ENCODE measurements at places on chromosomes 6 and 20.

DNA sequence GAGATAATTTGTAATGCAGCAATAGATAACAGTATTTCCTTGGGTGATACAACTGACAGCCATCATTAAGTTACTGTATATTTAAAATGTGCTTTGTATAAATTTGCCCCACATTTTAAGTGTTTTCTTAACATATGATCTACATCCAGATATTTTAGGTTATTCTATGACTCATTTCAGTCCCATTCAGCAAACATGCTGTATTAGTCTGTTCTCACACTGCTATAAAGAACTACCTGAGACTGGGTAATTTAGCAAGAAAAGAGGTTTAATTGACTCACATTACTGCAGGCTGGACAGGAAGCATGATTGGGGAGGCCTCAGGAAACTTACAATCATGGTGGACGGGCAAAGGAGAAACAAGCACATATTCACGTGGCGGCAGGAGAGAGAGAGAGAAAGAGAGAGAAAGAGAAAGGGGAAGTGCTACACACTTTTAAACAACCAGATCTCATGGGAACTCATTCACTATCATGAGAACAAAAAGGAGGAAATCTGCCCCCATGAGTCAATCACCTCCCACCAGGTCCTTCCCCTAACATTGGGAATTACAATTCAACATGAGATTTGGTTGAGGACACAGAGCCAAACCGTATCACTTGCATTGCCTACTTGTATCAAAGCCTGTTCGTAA lies 9.6 kb upstream of the CHD6 start:
- no peak for DNase-seq

- no peak for DNase-seq
Observed at GRCh38 chr6:40340196-40340595, 247.0 kb downstream of the LRFN2 start.

GRCh38 chr6:168103050-168103830 lies 24.2 kb upstream of the FRMD1 start:
- no peak for DNase-seq

GRCh38 chr6:70171236-70171635 lies 131.6 kb downstream of the COL9A1 start:
- no peak for DNase-seq

- no peak for DNase-seq
Observed at GRCh38 chr6:24899136-24899996, 36.4 kb downstream of the RIPOR2 start.

DNA sequence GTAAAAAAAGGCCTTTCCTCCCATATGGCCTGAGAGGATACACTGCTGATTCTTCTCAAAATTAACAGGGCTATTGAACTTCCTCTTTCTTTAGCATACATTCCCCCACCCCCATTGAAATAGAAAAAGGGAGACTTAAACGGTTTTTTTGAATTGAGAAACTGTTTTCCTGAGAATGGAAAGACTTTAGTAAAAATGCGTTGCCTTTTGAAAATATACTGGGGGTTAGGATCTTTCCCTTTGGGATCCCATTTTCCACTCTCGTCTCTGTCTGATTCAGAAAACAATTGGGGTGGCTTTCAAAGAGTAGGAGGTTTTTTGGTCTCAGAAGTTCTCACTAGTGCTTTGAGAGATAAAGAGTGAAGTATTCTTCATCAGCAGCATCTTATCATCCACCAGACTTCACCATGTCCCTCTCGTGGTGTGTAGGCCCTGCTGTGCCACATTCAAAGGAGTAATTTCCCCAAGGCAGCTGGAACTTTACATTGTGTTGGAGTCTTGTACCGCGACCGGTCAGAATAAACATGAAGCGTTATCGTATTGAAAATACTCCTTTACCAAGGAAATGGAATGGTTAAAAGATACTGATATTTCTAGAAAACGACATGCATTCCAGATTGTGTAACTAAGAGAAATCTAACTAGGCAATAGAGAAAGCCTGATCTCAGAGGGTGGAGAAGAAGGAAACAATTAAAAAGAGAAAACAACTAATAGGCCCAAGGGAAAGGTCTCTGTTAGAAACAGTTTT lies 10.6 kb downstream of the MYB start:
- DNase-seq = no peak

- no peak for DNase-seq
Observed at GRCh38 chr6:91646649-91647048, 1059.8 kb upstream of the MAP3K7 start.

- DNase-seq = no peak
Observed at GRCh38 chr6:44667226-44667625, 279.7 kb downstream of the CDC5L start.
